ENCODE measurements at places on chromosomes 6 and 20. TPM values are rescaled to one million over a fixed set of nuclear protein-coding genes. Genes with fewer than 3 reads are reported as not detected.
A peak's percentile ranks its signal among the peaks of the same experiment; 100 is the strongest.

Gene LY6G6D
- not detected for polyA plus RNA-seq

Gene ATP6V1G2
- 2.9 TPM for polyA plus RNA-seq

Gene CLIC1
- polyA plus RNA-seq: 261 TPM

DNA sequence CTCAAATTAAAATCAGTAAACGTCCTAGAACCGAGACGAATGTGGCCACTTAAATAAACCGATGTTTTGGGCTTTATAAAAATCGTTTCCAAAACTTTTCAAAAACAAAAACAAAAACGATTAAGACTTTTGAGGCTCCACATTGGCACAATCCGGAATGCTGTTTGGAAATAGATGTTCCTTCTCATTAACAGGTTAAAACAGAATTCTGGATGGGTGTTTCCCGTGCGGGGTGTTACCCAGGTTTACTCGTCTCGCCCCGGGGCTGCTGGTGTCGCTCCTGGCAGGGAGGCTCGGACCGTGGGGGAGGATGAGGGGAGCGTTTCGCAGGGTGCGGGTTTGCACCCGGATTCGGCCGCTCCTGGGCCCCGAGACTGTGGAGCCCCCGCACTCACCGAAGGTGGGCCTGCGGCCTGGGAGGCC is 1.2 kb downstream of the GATA5 start:
- DNase-seq: no peak

DNA sequence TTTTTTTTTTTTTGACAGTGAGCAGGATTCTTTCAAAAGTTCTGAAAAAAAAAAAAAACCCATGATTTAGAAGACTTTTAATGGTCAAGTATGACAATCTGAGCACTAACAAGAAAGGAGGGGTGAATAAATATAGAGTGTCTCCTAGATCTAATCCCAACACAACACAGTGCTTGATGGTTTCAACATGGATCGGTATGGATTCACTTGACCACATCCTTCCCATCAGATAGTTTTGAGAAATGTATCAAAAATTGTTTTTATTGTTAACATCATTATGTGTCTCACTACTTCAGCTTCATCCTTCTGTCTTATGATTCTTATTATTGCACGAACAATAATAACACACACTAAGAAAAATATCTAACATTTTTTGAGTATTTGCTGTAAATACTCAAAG is 21.0 kb downstream of the KIF13A start:
- DNase-seq: no peak

DNA sequence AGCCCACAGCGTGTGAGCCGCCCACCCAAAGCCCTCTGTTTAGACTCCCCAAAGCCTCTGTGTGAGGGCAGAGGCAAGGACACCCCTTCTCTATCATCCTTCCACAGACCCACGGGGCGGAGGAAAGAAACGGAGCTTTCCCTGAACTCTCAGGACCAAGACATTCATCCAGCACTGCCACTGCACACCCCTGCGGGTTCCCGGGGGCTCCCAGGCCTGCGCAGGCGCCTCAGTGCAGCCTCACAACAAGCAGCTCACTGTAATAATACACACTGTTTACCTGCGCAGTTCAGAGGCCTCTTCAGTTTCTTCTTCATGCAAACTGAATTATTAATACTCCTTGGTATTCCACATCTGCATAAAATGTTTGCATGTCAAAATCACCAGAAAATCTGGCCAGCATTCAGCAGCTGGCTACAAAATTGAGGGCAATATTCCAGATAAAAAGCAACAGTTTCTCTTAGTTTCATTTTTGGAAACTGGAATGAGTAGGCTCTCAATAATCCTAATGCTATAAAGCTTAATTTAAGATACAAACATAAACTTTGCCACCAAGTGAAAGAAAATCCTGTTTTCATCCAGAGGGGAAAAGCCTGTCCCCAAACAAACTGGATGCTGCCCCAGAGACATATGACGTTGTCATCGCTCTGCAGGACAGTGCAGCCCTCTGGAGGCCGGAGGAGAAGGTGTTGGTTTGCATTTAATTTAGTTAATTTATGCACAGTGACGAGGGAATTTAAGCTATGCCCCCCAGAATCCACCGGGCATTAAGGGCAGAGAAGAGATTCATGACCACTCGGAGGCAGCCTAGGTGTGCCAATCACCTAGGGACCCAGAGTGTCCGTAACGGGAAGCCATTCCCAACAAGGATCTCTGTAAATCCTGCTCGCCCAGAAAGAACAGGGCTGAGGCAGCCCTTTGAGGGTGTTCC is 45.3 kb downstream of the NINL start:
- peak; percentile 55 for DNase-seq

DNA sequence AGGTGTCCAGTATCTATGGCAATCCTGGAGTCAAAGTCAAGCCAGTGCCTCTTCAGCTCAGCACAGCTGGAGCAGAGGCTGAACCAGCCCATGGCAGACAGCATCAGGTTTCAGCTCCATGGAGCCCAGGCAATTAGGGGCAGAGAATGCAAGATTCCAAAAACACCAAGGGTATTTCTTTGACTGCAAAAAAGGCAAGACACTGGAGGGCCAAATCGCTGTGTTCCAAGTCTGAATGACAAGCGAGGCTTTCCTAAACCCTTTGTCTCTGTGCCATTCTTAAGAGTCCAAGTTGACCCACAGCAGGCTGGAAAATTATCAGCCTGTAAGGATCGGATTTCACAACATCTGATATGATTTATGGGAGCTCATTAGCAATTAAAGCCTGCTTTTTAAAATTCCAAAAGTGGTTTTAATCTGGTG is 49.7 kb upstream of the TGM3 start:
- no peak for DNase-seq

- DNase-seq: no peak
These were observed 24.3 kb upstream of the EMILIN3 start for GRCh38 chr20:41390889-41391288.

- DNase-seq: no peak
These were observed 347.0 kb downstream of the RNGTT start for GRCh38 chr6:88616380-88616779.

GRCh38 chr20:19658137-19658536 is 99.9 kb upstream of the RIN2 start:
- no peak for DNase-seq

DNA sequence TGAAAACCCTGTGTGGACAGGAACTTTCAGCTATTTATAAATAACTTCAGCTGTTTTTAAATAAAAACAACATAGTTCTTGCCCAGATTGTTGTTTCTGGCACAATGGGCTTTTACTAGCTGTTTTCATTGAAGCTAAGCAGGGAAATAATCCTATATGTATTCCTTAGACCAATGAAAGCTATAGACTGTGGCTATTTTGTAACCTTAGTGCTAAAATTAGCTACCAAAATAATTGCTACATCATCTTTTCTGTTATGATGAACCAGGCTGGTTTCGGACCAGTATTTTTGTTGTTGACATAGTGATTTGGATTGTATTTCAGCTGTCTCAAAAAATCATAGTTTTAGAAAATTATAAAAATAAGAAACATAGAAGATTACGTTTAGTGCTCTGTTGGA is 13.7 kb downstream of the PHF3 start:
- DNase-seq: no peak

Gene ZDHHC14
- polyA plus RNA-seq: 32.9 TPM

Gene COL20A1
- polyA plus RNA-seq: 0.28 TPM

Gene ILRUN
- 45.1 TPM for polyA plus RNA-seq

DNA sequence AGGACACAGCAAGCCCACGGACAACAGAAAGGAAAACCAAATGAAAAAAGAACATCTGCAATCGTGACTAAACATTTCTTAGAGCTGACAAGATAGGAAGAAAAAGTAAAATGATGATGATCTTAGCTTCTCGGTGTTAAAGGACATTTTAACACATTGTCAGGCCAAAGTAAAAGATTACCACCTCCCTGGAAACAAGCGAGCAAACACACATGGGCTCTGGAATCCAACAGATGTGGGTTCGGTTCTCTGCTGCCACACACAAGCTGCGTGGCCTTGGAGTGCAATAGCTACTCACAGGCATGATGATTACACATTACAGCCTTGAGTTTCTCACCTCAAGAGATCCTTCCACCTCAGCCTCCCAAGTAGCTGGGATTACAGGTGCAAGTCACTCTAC is 7.5 kb upstream of the AAR2 start:
- no peak for DNase-seq

Gene GLP1R
- polyA plus RNA-seq: 0.85 TPM

- DNase-seq: no peak
These were observed 66.1 kb upstream of the RNF24 start for GRCh38 chr20:4081421-4081820.

GRCh38 chr20:19973961-19974629 is 43.1 kb upstream of the NAA20 start:
- peak; percentile 80 for DNase-seq

Gene KCNK16
- 0.23 TPM for polyA plus RNA-seq

DNA sequence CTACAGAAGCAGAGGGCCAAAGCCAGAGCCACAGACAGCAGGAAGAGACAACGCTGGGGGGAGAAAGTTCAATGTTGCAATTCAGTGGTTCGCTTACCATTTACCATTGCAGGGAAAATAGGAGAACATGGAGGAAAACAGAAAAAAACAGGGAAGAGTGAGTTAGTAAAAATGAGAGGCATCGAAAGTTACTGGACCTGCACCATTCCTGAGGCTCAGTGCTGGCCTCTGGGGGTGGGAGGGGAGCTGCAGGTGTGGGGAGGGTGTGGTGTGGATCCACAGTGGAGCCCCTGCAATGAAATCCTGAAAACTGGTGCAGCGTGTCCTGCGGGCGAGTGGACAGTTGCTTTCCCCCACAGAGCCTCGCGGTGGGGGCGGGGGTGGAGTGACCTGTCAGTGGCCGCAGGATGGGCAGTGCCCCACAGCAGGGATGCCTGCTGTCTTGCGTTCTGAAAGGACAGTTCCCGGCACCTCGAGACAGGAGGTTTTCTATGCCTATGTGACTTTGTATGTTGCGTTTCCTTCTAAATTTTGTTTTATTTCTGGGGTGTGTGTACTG is 5.7 kb downstream of the TMEM181 start:
- DNase-seq: no peak

DNA sequence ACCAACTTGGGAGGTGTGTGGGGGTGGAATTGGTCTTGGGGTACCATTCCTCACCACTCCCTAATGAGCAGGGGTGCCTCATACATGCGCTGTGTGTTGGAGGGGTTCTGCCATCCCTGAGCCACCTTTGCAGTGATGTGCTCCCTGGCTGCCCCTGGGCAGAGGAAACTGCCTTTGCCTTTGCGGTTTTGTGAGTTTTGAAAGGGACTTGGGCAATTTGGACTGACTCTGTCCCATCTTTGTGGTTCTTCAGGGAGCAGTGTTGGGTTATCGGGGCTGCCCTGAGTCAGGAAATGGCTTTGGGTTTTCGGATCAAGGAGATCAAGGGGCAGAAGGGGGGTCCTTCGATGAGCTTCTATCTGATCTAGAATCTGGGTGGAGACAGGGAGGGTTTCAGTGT is 3.9 kb upstream of the PHACTR3 start:
- no peak for DNase-seq

DNA sequence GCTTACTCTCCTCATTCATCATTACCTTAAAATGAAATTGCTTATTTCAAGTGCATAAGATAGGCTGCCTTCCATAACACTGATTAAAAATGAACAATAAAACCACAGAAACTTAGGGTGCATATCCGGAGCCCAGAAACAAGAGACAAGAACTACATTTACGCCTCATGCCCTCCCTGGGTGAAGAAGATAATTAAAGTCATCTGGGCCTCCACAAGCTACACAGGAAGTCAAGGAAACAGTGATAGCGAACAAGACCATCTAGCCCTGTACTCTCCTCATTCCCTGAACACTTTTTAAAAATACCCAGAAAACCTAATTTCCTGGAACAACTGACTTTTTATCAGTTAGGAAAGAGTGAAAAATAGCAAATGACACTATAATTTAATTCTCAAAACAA is 6.3 kb downstream of the SOD2 start:
- DNase-seq: no peak

- DNase-seq: no peak
These were observed 695.1 kb upstream of the CITED2 start for GRCh38 chr6:140069576-140069975.

Gene C6orf141
- 5.1 TPM for polyA plus RNA-seq

GRCh38 chr6:170130771-170131241 is 160.1 kb downstream of the DLL1 start:
- peak; percentile 77 for DNase-seq

Gene TMEM14A
- polyA plus RNA-seq: 42.4 TPM

GRCh38 chr6:157455731-157456523 is 74.9 kb downstream of the ZDHHC14 start:
- DNase-seq: no peak

DNA sequence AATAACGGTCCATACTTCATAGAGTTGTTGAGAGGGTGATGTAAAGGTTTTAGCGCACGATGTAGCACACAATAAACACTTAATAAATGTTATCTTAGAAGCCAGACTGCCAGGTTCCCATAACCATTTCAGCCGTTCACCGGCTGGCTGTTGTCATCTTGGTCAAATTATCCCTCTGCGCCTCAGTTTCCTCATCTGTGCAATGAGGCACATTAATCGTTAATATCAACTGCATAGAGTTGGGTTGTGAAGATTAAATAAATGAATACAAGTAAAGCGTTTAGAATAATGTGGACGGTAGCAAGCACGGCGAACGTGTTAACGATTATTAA is 432 bp upstream of the PSMF1 start:
- no peak for DNase-seq

Gene NKX2-4
- not detected for polyA plus RNA-seq

DNA sequence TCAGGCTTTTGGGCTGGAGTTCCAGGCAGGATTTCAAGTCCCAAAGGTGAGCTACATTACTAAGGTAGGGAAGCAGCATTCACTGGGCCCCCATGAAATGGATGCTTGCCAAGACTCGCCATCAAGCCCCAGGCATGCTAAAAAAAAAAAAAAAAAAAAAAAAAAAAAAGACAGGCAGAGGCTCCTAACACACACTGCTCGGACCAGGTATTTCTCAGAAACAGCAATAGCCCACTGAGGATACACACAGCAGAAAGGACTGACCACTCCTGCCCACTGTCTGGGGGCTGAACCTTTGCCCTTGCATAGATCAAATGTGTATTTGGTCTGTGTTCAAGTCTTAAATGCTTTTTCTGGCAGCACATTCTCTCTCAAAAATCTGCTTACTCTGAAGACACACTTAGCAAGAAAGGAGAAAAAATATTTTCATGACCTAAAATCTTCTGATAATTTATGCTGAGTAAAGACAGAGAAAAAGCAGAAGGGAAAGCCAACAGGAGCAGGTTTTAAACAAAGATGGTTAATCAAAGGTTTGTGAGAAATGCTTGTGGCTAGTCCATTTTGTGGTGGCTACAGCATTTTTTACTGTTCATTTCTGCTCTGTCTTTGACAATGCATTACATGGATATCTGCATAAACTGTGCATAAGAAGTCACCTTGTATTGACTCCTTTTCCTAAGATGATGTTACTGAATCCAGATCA is 37.9 kb upstream of the BEND6 start:
- no peak for DNase-seq

DNA sequence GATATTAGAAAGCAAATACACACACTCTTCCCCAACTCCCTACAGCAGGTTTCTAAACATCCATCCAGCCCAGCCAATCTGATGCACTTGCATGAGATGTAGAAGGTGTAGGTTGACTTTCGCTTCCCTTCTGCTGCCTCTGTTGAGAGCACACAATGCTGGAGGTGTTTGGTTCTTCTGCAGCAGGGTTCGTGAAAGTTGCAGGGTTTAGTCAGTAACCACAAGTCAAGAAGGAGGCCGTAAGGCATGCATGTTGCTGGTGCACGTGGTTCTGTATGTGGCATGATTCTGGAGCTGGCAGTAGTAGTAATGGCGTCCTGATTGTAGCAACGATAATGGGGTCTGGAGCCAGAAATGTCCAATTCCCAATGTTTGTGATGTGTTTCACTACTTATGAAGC is 53.0 kb downstream of the DEK start:
- DNase-seq: no peak

Data from left lung (tissue), 14 donors.